Right hindlimb (tissue), 1 donor: ENCODE measurements at places on chromosomes 12 and 14.

DNA sequence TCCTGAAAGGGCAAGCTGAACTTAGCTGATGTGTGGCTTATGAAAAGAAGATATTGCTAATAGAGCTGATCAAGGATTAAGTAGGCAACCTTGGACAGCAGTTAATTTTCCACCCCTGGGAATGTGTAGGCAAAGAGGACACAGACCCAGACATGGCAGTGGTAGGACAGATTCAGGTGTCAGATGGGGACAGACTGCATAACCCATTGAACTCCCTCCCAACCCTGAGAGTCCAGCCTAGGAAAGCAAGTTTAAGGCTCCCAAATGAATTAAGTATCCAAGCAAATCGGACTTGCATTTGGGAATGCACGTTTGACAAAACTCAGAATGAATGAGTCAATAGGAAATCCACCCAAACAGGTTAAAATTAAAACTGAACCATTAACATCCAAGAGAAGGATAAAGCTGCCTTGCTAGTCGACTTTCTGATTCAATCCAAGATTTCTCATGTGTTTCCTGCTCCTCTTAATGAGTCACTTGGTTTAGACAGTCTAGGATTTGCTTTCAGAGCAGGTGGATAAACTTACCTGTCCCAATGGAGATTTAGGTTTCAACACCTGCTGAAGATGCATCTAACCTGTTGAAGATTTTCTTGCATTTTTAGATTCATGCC, 385.4 kb downstream of the CCDC91 start:
- DNase-seq = no peak

DNA sequence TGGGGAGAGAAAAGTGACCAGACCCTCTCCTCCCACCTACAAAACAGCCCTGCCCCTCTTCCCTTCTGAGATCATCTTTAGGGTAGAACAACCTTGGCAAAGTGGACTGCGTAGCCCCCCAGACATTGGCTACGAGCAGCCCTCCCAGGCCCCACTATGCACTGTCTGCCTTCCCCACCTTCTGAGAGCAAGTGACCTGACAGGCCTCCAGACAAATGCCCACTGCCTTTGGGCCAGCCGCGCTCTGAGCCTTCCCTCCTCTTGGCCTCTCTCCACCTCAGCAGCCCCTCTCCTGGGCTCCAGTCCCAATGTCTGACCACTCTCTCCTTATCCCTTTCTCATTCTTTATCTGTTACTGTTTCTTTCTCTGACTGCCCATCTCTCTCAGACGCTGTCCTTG, 46.5 kb upstream of the CCND2 start:
- DNase-seq = no peak

DNA sequence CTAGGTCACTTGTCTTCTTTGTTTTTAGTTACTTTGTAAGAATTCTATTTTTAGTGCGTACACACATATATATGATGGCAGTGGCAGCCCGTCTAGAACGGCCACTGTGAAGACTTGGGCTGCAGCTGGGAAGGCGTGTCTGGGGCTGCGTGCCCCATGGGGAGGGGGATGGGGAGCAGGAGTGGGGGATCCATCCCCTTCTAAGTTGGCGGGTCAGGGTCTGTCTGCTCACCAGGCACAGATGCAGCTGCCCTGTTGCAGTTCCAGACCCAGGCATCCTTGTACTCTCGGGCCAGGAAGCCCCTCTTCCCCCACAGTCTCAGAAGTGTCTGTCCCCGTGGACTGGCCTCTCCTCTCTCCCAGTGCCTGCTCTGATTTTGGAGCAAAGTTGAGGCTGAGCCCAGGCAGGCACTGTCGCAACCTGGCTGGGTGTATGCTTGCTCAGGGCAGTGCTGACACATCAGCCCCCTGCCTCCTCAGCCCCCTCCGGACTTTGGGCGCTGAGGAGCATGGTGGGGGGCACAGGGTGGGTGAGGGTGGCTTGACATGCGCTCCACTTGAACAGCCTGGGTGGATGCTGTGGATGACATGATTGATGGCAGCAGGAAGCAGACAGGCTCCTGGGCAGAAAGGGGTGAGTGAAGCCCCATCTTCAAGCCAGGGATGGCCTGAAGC, 271.2 kb upstream of the NAV3 start:
- DNase-seq = no peak

DNA sequence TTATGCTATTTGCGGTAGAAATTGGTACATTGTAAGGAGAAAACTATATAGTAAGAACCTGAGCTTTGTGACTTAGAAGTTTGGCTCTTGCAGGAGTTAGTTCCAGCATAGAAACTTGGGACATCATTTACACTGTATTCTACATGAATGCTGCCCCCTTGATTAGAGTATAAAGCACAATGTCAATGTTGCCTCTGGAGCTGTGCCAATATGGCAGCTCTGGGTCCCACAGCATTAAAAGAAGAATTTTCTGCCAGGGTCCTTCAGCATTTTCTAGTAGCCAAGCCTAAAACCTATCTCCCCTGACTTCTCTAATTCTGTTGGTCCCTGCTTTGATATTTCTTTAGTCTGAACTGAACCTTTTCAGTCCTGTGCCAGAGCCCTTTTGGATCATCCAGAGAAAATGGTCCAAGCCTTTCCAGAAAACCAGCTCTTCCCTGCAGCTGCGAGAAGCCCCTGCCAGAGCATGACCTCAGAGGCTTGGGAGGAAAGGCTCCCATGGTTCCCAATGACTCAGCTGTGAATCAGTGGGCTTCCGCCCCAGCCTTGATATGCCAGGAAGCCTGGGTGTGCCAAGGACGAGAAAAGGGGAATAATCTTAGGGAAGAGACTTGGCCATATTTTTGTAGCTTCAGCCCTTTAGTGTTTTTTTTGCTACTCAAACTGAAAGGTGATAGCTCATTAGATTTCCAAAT, 43.2 kb downstream of the PLEKHG7 start:
- peak; percentile 94 for DNase-seq

DNA sequence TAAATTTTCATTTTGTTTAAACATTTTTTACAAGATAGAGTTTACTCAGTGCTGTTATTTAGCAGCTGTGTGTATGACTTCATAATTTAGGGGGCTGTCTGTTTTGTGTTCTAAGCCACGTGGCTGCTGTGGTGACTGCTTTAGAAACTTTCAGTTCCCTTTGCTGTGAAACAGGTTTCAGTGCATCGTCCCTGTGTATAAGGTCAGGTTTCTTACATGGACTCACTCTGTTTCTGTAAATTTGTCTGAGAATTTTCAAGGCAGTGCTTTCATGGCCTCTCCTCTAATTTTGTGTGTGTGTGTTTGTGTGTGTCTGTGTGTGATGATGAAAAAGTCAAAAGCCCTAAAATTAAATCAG, 32.4 kb downstream of the BICD1 start:
- no peak for DNase-seq

DNA sequence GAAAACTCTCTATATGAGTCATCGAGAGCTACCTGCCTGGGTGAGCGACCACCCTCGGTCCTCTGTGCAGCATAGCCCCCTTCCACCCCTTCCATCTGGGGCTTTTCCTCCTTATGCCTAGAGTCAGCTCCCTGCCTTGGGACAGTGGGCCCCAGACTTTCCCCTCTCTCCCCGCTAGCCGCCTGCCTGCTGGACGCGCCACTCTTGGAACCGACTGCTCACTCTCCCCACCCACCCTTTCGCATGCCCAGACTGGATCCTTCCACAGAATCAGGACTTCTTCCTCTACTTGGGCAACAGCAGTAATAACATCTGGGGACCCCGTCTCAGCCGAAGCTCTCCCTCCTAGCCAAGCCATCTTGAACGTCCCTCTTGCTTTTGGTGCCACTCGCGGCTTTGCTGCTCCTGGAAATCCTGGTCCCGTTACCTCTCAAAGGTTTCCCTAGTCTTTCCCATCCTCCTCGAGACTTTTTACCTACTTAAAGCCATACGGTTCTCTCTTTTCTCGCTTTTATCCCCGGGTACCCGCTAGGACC, 671 bp downstream of the ESYT1 start:
- DNase-seq = peak; percentile 56
